ENCODE measurements at places on chromosomes 4 and X. TPM values are rescaled to one million over a fixed set of nuclear protein-coding genes. Genes with fewer than 3 reads are reported as not detected.

The HELT gene
- not detected for total RNA-seq

The UGT2B15 gene
- total RNA-seq: not detected

The ADGRG4 gene
- total RNA-seq: not detected

The TMEM154 gene
- 24.7 TPM for total RNA-seq

The PCDH18 gene
- total RNA-seq: not detected

The MBTPS2 gene
- 8.1 TPM for total RNA-seq

The ADRA2C gene
- not detected for total RNA-seq

The MAGEC3 gene
- total RNA-seq: not detected

The RHOH gene
- total RNA-seq: 187 TPM

The ACSL4 gene
- 34.3 TPM for total RNA-seq

The MAGEA10 gene
- total RNA-seq: not detected

The MAGED4B gene
- total RNA-seq: 3.2 TPM

The CXorf49 gene
- not detected for total RNA-seq

The RPS6KA6 gene
- total RNA-seq: not detected

The CABS1 gene
- total RNA-seq: not detected

The DOK7 gene
- not detected for total RNA-seq

The P2RY4 gene
- not detected for total RNA-seq

The TEX13B gene
- not detected for total RNA-seq

The PDGFRA gene
- not detected for total RNA-seq

The PDLIM3 gene
- not detected for total RNA-seq

The APOOL gene
- total RNA-seq: 12.4 TPM

The AMOT gene
- total RNA-seq: 1.8 TPM

Measured in activated naive CD8-positive, alpha-beta T cell treated with anti-CD3 and anti-CD28 coated beads, Interleukin-2, amount 10 ng/mL, durations not matched to agents 7 days and 5 days (primary cell).